ENCODE measurements at places on chromosomes 7 and 10.

- no peak for DNase-seq
These were observed 10.8 kb downstream of the PDE1C start for GRCh38 chr7:32059289-32060011.

DNA sequence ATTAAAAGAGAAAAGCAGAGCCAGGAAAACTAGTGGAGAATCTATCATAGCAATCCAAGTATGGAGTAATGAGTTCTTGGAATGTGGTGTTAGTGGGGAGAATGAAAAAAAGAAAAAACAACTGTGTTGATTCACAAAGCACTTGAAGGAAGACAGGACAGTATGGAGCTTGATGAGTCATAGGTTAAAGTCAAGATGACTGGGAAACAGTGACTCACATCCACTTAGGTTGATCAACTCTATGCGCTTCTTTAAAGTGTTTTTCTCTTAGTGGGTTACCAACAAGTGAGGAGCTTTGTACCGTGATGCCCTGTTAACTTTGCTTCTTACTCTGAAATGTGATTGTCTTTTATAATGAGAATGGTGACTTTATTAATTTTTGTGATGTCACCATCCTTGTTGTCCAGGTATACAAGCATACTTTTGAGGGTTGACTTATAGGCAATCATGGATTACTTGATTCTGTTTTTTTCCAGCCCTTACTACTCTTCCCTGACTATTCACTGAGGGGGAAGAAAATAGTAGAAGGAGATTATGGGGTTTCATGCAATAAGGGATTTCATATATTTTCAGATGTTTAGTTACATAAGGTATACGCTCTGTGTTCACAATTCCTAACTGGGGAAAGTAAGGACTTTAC lies 32.1 kb upstream of the MDFIC start:
- DNase-seq, result peak; percentile 27

DNA sequence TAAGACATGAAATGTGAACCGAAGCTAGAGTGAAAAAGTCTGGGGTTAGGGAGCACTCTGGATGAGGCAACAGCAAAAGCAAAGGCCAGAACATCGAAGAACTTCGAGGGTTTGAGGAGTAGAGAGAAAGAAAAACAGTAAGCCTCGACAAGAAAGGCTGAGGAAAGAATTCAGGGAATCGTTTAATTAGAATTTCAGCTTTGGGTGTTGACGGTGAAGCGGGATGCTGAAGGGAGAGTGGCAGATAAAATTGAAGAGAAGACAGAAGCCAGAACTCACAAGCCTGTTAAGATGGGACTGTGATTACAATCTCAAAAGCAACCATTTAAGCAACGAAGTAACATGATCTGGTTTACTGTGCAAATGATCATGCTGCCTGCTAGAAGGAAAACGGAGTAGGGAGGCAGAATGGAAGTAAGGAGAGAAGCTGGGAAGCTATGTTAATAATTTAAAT lies 2.1 kb downstream of the TRDMT1 start:
- no peak for DNase-seq

DNA sequence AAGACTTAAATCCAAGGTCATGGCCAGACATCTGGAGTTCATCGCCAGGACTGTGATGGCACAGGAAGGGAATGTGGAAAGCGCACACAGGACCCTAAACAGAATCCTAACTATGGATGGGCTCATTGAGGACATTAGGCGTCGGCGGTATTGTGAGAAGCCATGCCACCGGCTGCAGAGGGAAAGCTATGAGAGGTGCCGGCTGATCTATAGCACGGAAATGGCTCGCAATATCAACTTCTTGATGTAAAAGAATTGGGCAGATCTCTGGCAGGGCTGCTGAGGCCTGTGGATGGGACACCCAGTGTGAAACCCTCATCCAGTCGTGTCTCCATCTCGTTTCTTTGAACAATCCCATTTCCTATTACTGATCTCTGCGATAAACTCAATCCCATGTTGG lies 6.3 kb upstream of the CTBP2 start:
- no peak for DNase-seq

DNA sequence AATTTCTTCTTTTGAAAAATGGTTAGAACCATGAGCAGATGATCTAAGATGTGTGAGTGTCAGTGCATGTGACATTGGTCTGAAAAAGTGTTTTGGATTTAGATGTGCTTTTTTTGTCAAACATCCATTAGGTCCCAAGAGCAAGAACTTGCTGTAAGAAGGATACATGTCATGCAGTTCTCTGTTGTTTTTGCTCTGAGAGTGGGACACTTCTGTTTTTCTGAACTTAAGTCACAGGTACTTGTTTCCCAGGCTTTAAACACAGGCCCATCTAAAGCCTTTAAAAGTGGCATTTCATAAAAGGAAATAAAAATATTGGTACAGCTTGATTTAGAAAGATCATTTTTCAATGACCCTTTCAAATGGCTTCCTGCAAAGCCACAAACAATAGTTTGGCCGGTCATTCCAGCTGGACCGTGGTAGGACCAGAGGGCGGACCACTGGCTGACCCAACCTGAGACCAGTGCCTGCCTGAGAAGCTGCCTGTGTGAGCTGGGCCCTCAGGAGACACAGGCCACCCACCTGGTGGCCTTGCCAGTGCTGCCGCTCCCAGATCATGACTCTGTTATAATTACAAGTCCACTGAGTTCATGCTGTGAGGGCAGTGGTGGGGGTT lies 92.7 kb downstream of the EEPD1 start:
- DNase-seq, result no peak

DNA sequence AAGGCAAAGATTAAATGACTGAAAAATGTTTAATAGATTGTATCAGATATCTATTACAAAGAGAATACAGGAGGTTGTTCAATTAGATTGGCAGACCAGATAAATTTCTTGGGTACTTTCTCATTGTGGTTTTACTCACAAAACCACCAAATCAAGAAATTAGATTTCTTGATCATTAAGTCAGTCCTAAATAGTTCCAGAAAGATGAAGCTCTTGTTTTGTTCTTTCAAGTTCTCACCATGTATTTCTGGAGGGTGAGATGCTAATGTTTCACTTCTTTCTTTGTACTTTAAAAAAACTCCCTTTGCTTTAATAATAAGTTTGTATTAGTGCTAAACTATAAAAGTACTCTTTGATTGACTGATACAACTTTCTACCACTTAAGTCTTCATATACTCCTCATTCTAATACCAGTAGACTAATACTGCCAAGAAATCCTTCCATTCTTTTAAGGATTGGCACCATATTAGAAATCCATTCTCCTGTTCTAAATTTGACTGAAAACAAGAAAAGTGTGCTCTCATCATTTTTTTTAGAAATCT lies 69.4 kb downstream of the RNF133 start:
- DNase-seq, result no peak

DNA sequence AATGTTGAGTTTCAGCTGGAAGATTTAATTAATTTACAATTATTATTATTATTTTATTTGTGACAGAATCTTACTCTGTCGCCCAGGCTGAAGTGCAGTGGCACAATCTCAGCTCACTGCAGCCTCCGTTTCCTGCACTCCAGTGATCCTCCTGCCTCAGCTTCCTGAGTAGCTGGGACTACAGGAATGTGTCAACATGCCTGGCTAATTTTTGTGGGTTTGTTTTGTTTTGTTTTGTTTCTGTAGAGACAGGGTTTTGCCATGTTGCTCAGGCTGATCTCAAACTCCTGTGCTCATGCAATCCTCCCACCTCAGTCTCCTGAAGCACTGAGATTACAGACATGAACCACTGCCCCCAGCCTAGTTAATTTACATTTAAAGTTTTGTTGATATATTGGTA lies 93.8 kb upstream of the MEOX2 start:
- DNase-seq, result no peak

GRCh38 chr7:151012031-151012692 lies 12.1 kb downstream of the ATG9B start:
- DNase-seq, result no peak

GRCh38 chr7:112260911-112261310 lies 54.4 kb downstream of the ZNF277 start:
- DNase-seq, result no peak

DNA sequence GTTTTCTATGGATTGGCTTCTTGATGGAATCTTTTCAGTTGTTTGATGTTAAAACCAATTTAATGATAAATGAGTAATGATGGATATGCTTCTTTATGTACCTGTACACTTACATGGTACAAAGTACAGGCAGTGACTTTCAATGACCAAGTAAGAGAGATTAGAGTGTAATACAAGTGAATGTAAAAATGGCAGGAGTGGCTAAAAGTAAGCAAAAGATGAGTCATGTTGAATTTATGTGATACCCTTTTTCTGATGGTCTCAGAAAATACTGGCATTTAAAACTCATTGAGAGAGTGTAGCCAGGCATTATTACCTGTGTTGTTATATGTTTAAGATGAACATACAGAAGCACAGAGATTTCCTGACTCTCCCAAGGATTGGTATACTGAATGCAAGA lies 97.1 kb downstream of the GPR85 start:
- DNase-seq, result no peak

GRCh38 chr10:106500925-106501525 lies 663.5 kb downstream of the SORCS1 start:
- no peak for DNase-seq

DNA sequence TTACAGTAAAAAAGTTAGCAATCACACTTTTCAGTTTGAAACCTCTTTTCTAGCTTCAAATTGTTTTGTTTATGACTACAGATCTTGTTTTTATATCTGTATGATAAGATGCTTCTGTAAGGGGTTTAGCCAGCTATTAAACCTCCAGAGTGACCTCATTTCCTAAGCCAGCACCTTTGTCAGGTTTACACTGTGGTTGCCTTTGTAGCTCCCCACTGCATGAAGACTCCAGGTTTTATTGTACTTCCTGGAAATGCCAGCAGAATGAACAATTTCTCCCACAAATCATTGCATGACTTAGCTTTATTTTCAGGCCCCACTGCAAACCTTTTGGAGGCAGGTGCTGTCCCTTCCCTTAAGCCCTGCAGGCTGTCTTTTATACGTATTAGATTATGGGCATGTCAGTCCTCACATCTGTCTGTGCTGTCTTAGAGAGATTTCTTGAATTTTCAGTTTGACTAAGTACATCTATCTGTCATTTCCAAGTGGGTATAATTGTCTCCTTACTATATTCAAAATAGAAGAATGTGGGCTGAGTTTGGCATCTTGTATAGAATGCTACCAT lies 8.2 kb upstream of the AGR3 start:
- no peak for DNase-seq

DNA sequence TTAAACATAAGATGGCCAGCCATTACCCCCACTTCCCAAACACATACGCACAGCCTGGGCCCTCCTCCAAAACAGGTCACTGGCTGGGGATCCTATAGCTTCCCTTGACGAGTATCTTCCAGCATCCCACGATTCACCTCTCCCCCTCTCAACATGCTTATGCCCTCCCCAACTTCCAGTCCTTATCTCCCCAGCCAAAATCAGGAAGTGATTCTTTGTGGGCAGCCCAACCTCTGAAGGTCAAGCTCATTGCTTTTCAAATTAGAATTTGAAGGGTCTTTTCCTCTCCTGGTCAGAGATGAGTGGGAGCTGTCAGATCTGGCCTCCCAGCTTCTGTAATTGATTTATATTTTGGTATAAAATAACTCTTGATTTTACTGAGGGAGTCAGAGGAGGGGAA lies 133.6 kb downstream of the ATXN7L1 start:
- no peak for DNase-seq

GRCh38 chr10:113524120-113524519 lies 28.7 kb upstream of the HABP2 start:
- no peak for DNase-seq

DNA sequence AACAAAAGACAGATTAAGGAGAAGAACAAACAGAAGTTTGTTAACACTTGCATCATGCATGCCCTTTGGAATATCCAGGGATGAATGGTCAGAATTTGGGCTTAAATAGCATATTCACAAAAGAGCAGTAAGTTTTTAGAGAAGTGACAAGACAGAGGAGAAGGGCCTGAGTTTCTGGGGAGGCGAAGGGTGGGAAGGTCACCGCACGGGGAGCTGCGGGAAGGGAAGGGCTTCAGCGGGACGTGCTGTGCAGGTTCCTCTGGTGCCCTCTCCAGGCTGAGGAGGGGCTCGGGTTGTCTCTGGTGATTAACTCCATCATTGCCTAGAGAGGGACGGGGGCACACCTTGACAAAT lies 10.4 kb upstream of the ZNF22 start:
- no peak for DNase-seq

DNA sequence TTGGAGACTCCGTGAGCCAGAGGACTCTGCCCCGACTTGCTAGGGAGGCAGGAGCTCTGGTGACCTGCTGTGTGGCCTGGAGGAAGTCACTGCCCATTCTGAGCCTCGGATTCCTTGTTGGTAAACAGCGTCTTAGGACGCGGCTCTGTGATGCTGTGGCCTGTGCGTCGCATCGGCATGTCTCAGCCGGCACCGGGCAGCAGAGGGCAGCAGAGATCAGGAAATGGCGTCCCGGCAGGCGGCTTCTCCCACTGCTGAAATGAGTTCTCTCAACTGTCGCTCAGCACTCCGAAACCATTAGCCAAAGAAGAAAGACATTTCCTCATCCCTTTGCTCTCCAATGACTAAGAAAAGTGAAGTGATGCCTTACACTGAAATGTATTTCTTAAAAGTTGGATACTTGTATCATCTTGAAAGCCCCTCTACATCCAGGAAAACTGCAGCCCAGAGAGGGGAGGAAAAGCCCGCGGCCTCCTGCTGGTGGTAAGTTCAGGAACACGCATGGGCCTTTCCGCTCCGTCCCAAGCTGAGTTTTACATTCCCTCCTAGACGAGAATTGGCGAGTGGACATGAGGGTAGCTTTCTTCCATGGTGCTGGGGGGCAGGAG lies 91.7 kb downstream of the WDR11 start:
- peak; percentile 76 for DNase-seq

DNA sequence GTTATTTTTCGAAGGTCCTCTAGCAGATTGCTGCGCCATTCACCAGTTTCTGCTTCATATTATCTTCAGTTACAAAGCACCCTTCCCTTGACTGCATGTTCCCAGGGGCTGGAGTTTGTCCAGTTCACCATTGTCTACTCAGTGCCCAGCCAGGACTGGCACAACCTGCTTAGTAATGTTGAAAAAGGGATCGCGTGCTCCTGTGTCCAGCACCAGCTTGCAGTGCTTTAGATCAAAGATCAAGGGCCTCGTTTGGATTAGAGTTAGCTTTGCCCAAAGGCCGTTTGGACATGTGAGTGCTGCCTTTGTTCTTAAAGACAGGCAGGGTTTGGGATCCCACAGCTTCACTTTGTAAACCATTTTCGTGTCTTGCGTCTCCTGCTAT lies 867 bp downstream of the ATP6V0E2 start:
- DNase-seq, result no peak

- DNase-seq, result no peak
These were observed 813.2 kb upstream of the AUTS2 start for GRCh38 chr7:68785036-68785435.

DNA sequence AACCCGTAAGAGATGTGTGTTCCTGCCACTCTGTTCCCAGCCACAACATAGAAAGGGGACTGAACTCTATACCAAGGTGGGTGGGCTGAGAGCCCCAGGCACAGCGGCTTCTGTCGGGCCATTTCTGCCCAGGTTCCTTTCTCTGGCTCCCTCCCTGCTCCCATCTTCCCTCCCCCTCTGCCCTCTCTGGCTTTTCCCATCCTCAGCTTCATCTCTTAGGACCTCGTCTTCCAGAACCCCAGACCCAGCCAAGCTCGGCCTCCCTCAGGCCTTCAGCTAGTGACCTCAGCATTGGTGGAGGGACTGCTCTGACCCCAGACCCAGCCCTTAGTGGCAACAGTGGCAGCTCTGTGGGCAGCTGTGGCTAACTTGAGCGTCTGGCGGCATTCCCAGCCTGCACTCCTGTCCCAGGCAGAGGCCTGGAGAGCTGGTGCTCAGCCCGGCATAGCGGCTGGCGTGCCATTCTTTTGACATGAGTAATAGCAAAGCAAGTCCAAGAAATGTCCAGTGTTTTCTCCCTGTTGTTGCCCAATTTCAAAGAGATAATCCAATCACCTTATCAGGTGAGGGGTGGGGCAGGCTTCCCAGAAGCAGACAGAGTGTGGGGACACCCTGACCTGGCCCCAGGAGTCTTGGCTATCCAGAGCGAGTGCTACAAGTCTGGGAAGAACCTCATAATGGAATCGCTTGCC lies 15.9 kb downstream of the PTPRE start:
- no peak for DNase-seq

All from CD4-positive, alpha-beta T cell (primary cell).